Jurkat, Clone E6-1 (cell line): ENCODE measurements at places on chromosomes 2 and 18.
A peak's percentile ranks its signal among the peaks of the same experiment; 100 is the strongest.

GRCh38 chr2:85878719-85879370, 9.9 kb downstream of the ST3GAL5 start:
- DNase-seq: no peak

DNA sequence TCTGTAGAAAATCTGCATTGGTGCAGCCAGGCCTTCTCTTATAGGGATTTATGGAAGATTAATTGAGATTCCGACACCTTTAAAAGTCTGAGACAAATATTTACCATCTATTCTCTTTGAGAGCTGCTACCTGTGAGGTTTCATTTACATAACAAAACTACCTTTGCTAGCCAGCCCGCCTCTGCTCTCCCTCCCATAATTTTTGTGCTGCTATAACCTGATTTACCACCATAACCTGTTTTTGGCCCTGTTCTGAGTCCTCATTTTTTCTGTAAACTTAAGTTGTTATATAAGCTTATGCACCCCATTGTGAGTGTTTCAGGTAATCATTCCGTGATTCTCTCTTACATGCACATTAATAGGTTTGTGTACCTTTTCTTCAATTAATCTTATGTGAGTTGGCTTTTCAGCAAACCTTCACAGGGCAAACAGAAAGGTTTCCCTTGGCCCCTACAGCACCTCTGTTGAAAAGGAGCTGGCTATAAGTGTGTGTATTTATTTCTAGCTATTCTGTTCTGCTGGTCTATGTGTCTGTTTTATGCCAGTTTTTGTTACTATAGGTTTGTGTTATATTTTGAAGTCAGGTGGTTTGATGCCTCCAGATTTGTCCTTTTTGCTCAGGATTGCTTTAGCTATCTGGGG, 114.9 kb upstream of the XIRP2 start:
- no peak for DNase-seq

- peak; percentile 87 for DNase-seq
Observed at GRCh38 chr18:46343931-46344372, 239.8 kb downstream of the HAUS1 start.

DNA sequence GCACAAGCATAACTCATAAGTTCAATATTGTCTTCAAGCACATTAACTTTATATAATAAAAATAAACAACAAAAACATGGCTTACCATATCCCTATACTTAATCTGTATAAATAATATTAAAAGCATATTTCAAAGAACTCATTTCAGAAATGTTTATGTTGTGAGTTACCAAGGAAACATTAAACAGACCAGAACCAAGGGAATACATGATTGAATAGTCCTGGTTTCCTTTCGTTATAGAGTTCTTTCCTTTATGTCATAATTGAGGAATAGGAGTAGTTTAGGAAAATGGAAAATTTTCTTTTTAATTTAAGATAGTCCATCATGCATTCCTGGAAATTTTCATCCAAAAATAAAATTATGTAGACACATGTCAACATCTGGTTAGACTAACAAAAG, 343.0 kb downstream of the ERBB4 start:
- DNase-seq: no peak

DNA sequence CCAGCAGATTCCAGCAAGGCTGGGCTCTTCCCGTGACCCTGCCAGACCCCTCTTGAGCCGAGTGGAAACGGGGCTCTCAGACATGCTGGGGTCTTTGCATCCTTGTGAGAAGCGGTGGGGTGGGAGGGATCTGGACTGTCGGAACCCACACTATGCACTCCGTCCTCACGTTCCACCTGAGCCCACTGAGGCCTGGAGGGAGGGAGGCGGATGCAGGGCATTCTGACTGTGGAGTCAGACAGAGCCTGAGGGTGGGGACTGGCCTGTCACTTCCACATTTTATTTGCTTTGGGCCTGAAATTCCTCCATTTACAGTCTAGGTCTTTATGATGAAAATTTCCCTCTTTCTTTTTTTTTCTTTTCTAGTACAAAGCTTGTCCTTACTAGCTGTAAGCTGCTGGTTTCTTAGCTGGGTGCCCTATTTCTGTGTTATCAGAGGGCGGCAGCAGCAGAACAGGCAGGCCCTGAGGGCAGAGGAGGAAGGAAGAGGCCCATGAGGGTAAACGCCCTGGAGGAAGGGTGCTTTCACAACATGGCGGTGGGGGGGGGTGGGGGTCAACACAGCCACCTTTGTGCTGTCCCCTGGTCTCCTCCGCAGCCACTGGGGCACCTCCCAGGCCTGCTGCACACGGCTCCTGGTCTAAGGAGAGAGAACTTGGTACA, 373.5 kb upstream of the MYT1L start:
- peak; percentile 66 for DNase-seq
